ENCODE measurements at places on chromosomes 12 and 14.

DNA sequence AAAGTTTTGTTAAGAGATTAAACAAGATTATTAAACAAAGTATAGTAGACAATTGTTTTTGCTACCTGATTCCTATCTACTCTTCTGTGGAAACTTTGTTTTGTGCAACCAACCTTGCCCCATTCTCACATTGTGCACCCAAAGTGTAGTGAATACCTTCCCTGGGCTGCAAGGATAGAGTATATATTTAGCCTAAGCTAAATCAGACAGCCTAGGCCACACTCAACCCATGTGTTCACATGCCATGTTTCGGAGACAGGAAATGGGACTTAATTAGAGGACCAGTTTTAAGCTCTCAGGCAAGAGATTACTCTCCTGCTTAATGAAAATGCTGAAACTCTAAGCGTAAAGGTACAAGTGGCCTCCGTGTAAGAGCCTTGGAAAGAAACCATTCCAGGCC lies 734.9 kb upstream of the USP15 start:
- no peak for DNase-seq

GRCh38 chr14:55448141-55448614 lies 7.8 kb upstream of the TBPL2 start:
- DNase-seq: no peak

DNA sequence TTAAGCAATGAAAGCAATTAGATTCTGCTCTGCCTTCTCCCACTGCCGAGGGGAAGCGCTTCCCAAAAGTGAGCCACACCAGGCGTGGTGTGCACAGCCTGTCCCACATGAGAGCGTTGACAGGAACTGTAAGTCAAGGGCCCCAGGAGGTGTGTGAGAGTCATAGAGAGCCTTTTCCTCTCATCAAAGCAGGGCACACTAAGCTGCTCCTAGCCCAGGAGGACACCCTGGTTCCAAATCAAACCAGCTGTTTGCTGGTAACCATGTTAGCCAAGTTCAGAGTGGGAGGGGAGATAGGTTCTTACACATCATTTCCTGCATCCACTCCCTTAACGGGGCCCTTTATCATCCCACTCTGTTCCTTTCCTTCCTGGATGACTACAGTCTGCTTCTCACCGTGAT lies 98.3 kb downstream of the SPTSSA start:
- DNase-seq: no peak

DNA sequence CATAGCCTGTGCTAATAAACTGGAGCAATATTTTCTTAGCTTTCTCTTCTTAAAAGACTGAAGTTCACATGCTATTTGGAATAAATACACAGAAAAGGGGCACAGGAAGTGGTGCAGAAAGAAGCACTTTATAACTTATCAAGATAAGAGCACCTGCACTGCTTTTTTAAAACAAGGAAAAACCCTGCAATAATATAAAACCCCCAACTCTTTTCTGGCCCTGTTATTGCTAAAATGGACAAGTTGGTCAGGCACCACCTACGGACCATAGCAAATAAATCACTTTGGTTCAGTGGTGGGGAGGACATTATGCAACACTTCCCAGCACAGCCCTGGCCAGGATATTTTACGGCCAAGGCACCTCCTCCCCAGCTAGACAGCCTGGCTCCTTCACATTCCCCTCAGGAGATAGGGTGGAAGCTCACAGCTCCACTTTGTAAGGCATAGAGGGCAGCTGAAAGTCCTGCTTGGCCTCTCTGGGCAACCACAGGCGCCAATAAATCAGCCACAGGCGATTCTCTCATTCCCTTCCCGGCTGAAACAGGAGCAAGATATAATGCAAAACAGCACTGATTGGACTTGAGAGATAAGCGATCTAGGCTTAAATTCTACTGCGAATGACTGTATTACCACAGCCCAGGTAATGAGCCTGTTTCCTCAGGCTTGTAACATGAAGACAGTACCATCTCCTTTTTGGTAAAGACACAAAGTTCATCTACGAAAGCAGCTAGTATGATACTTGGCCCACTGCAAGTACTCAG lies 2.0 kb downstream of the ZBTB25 start:
- DNase-seq: no peak

GRCh38 chr14:76640923-76641395 lies 120.3 kb upstream of the VASH1 start:
- no peak for DNase-seq

GRCh38 chr14:67358924-67359774 lies 455 bp downstream of the ATP6V1D start:
- no peak for DNase-seq

DNA sequence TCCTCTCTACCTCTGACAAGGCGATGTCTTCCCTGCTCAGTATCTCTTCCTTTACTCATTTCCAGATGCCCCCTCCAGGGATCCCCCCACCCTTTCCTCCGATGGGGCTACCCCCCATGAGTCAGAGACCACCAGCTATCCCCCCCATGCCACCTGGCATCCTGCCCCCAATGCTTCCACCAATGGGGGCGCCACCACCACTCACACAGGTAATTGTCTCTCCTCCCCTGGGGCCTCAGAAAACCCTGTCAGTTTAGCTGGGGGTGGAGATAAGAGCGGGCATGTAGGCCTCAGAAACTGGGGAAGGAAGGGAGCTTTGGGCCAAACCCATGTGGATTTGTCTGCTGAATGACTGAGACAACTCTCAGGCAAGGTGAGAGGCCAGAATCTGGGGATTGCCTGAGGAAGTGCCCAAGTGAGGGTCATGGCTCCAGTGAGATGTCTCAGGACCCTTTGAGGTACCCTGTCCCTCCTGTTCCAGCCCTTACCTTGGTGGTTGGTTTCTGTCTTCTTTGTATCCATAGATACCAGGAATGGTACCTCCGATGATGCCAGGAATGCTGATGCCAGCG lies 8.1 kb downstream of the PRPF40B start:
- no peak for DNase-seq
